ENCODE measurements at places on chromosomes 7 and 10. TPM values are rescaled to one million over a fixed set of nuclear protein-coding genes. Genes with fewer than 3 reads are reported as not detected.

Gene LIPK
- not detected for polyA plus RNA-seq

Gene ODAD2
- polyA plus RNA-seq = not detected

Gene PPP1R9A
- polyA plus RNA-seq = 1.2 TPM

Gene ZNF425
- polyA plus RNA-seq = 1.9 TPM

Gene BLVRA
- 117 TPM for polyA plus RNA-seq

Gene BHLHA15
- 0.36 TPM for polyA plus RNA-seq

- peak; percentile 79 for DNase-seq
Observed at GRCh38 chr10:5942474-5942873, 34.9 kb downstream of the IL15RA start.

GRCh38 chr10:126352453-126352852 is 35.8 kb downstream of the ADAM12 start:
- no peak for DNase-seq

DNA sequence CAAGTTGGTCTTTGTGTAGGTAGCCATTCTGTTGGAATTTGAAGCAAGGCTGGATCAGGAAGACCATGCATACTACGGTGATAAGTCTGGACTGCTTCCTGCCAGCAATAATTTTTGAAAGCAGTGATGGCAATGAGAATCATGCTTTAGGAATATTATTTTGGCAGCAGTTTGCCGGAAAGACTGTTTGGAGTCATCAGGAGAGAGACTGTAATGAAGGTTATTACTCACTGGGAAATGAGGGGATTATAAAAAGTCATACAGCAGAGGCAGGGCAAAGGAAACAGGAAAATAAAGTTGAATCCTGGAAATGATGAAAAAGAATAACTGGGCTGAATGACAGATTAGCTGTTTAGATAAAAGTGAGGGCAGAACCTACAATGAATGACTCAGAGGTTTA is 1136.8 kb upstream of the AUTS2 start:
- no peak for DNase-seq

DNA sequence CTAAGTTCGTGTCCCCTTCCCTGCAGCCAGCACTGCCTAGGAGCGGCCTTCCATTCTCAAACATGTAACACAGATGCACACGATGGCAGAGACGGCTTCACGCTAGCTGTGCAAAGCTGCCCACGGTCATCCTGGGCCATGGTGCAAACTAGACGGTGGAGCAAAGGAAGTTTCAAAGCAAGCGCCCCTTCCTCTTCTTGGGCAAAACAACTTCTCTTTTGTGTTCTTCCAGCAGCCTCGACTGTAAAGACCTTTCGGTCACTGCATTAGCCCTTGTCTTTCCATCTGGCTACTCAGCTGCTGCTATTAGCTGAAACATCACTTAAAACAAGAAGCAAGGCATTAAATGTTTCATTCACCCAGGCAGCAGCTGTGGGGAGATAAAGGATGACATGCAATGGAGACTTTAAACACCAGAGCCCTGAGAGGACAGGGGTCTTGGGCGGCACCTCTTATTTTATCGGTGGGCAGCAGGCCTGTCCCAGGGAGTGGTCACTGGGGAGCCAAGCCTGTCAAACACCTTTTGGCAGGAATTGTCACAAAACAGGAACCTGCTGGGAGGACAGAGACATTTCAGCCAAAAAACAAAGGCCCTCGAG is 214.8 kb downstream of the KLF6 start:
- DNase-seq = no peak

- DNase-seq = no peak
Observed at GRCh38 chr7:37287131-37287855, 161.4 kb downstream of the ELMO1 start.

- DNase-seq = no peak
Observed at GRCh38 chr7:124489925-124490324, 275.7 kb downstream of the GPR37 start.

DNA sequence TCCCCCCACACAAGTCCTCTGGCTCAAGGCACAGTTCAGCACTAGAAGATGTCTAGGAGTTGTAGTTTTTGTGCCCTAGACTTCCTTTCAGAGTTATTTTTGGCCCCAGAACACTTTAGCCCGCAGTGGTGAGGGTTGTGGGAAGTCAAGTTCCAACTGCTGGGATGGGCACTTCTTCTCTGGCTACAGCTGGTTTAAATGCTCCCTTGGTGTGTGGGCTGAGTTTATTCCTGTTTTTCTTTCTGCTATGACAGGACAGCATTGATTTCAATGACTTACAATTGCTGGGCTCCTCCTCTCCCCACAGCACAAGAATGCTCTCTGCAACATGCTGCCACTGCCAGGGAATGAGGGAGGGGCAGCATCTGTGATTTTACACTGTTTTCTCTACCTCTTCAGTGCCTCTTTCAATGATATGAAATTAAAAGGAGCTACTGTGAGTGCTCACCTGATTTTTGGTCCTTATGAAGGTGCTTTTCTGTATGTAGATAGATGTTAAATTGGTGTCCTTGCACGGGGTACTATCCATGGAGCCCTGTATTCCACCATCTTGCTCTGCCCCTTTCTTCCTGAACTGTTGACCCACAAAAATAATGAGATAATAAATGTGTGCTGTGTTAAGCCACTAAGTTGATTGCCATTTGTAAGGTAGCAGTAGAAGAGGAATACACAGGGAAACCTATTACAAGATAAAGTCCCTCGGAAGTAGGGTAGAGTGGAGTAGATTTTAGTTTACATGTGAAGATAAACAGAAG is 56.3 kb downstream of the SLC13A1 start:
- no peak for DNase-seq

DNA sequence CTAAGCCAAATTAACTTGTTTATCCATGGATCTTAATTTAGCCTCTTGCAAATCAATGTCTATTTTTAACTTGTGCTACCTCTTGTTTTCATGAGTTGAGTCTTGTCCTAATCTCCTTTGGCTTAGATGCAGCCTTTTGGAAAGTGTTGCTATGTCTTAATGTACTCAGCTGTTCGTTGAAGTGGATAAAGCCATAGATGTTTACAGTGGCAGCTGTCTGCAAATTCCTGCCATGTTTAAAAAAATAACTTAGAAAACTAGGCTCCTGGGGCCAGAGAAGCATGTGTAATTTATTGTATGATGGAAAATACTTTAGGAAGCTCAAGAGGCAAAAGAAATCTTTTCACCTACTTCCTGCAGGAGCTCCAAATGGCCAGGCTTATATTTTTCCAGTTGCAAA is 253.1 kb upstream of the RHOBTB1 start:
- no peak for DNase-seq

GRCh38 chr7:151014950-151015349 is 9.3 kb downstream of the ATG9B start:
- DNase-seq = no peak

DNA sequence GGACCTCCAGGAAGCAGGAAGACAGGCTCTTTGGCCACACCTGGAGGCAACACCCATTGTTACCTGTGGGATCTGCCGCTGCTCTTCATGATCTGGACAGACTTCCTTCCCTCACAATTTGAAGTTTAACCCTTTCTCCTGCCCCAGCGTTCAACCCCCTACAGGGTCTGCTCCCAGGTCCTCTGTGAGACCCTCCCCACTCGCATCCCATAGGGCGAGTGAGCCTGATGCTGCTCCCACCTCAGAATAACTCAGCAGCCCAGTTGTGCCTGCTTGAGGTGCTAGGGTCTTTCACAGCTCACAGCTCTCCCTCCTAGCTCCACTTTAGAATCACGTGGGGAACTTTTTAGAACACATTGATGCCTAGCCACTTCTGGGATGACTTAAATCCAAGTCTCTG is 61.8 kb upstream of the C10orf90 start:
- DNase-seq = no peak

DNA sequence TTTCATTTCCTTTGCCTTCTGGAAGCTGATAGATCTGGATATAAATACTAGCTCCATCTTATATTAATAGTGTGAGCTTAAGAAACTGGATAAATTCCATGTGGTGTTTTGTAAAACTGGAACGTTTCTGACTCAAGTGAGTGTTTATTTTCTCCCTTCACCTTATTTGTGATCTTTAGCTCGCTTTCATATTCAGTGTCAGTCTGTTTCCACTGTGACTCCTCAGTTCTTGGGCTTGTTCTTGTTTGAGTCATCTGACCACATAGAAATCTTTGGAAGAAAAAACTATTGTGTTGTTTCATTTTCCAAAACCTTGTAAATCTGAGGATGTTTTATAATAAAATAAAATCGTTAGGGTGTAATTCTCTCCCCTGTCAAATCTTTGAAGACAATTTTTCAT is 186.4 kb downstream of the POLR1F start:
- DNase-seq = no peak

GRCh38 chr10:106566873-106567272 is 597.6 kb downstream of the SORCS1 start:
- no peak for DNase-seq
